Stimulated activated CD4-positive, alpha-beta T cell treated with anti-CD3 and anti-CD28 coated beads, TNF-alpha, amount 100 ng/mL, for 4 hours (primary cell): ENCODE measurements at places on chromosomes 3 and 15.

DNA sequence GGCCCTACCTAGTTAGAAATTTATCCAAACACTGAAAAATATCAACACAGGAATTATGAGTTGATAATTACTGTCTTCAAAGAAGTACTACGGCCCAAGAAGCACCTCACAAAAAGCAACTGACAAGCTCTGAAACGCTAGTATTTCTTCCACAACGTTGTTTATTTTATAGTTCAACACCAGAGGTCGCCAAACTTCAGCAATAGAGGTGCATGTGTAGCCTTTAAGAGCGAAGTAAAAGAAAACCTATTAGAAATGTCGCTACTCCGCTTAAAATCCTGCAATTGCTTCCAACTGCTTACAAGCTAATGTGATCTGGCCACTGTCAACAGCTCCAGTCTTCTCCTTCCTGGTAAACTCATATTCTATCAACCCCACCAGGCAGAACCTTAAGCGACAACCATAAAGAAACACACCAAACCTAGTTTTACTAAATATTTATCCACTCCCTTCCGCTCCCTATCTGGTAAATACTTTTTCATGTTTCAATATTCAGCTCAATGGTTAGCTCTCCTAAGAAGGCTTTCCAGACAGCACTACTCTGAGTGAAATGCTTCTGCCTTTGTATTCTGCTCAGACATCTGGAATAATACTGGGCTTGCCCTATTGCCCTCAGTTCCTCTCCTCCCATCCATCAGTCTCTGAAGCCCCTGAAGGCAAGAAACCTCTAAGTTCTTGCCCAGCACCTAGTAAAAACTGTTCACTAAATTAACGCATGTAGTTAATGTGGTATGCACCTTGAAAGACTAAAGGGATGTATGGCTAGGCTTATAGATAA lies 110.2 kb downstream of the NR1I2 start:
- DNase-seq = peak; percentile 13

DNA sequence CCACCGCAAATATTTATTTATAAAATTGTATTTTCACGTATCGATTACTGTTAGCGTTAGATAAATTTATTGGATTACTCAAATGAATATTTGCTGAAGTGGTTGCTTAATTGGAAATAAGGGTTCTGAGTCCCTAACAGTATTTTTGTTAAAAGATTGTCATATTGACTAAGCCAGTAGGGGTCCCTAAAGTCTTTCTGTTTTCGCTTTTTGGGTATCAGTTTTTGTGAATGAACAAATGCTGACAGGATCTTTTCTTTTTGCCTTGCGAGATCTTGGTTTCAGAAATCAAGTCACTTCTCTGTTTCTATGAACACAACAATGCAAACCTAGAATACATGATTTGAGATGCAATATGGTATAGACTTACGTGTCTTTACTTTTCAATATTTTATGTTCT lies 7.1 kb downstream of the RAD51 start:
- DNase-seq = no peak

DNA sequence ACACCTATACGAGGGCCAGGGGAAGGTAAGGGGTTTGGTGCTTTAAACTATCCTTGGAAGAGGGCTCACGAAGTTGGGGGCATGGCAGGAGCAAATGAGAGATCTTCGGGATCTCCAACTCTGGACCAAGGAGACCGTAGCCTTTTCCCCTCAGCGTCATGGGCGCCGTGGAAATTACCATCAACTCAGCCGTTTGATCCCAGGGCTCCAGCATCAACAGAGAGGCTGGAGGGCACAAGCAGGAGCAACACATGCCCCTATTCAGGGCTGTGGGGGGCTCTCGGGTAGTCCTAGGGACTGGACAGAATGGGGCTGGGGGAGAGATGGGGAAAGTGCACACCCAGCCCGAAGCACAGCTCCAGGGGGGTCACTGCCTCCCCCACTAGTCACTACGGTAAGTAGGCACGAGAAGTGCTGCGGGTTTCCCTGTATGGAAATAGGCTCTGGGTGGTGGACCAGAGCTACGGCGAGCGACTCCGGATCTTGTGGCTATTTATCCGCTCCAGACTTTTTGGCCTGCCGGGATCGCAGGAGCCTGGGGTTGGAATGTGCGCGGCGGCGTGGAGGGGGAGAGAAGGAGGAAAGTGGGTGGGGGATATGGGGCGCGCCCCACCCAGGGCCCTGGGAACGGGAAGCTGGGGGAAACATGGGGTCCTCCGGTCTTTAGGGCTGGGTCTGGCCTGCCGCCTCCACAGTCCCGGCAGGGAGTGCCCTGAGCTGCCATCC lies 539 bp upstream of the LAMB2 start:
- no peak for DNase-seq

- no peak for DNase-seq
Measured at GRCh38 chr3:189298469-189299375, 127.0 kb downstream of the TPRG1 start.

DNA sequence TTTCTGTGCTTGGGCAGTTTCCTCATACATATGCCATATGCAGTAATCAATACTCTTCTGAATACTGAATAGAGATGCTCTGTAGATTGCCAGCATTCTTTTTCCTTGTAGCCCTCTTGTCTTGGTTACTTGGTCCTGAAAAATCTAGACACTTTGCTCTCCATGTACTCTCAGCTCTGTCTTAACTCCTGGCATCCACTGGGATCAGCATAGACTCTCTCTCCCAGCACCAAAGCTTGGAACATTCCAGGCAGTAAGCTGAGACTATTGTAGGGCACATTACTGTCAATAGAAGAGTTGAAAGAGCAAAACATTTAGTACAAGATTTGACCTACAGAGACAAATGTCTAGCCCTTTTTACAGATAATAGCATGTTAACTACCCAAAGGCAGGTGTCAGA lies 1100.3 kb downstream of the TBL1XR1 start:
- no peak for DNase-seq

- DNase-seq = no peak
Measured at GRCh38 chr3:4340077-4340410, 36.9 kb downstream of the SETMAR start.

- no peak for DNase-seq
Measured at GRCh38 chr3:168044049-168044448, 51.7 kb downstream of the GOLIM4 start.

- no peak for DNase-seq
Measured at GRCh38 chr15:54502416-54503075, 524.3 kb downstream of the UNC13C start.

DNA sequence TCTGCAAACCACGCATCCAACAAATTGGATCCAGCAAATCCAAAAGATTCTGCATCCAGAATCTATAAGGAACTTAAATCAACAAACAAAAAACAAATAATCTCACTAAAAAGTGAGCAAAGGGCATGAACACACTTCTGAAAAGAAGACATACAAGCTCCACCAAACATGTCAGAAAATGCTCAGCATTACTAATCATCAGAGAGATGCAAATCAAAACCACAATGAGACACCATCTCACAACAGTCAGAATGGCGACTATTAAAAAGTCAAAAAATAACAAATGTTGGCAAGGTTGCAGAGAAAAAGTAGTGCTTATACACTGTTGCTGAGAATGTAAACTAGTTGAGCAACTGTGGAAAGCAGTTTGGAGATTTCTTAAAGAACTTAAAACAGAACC lies 21.6 kb upstream of the SLC25A36 start:
- no peak for DNase-seq

DNA sequence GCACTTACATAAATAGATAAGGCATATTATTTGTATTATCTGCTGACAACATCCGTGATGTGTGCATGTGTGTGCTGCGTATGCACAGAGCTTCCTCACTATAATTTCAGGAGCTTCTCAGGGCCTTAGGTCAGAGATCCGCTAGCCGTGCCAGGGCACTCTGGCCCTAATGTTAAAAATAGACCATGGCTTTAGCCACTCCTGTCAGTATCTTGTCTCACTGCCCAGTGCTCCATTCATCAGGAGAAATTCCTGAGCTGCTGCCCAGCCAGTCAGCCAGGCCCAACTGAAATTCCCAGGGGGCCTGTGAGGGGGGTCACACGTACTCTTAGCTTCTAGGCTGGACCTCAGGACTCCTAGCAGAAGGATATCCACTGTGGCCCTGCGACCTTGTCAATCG lies 70.0 kb upstream of the ABHD2 start:
- no peak for DNase-seq

- peak; percentile 32 for DNase-seq
Measured at GRCh38 chr3:58630076-58630709, 36.4 kb downstream of the FAM3D start.

DNA sequence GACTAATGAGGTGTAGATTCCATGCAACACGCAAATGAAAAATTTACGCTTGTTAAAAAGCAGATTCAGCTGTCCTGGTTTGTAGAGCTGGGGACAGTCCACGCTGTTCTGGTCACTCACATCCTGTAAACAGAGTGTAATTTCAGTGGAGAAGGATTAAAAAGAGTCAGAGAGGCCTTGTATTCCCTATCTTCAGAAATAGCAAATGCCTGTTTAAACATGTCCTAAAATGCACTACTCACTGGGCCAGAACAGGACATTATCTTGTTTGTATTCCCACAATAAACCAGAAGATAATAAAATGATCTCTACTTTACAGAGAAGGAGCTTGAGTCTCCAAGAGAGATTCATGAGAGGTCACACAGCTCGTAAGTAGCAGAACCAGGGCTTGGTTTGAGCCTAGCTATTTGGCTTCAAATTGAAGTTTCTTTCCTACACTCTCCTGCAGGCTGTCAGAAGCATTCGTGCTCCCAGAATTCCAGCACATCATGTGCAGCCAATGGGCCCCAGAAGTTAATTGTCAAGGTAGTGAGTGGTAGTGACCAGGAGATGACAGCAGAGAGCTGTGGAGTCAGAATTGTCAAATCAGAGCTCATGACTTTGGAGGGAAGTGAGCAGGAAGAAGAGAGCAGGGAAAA lies 242.5 kb downstream of the ATP8B4 start:
- no peak for DNase-seq

DNA sequence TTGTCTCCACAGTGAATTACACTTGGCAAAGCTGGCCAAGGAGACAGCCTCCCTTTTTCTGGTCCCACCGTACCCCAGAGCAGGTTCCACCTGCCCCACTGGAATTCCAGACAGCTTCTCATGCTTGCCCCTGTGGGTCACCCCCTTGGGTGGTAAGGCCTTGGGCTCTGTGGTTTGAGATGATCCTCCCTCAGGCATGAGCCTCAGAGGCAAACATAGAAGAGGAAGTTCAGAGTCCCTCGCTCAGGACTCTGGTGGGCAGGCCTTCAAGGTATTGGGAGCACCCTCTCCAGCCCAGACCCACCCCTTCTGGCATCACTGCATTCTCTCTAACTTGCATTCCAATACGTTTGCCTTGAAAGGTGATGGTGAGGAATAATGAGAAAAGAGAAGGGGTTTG lies 17.6 kb upstream of the UBA7 start:
- no peak for DNase-seq

- DNase-seq = no peak
Measured at GRCh38 chr3:55000953-55001352, 73.1 kb upstream of the LRTM1 start.

GRCh38 chr15:89143503-89144162 lies 55.4 kb downstream of the ABHD2 start:
- no peak for DNase-seq

DNA sequence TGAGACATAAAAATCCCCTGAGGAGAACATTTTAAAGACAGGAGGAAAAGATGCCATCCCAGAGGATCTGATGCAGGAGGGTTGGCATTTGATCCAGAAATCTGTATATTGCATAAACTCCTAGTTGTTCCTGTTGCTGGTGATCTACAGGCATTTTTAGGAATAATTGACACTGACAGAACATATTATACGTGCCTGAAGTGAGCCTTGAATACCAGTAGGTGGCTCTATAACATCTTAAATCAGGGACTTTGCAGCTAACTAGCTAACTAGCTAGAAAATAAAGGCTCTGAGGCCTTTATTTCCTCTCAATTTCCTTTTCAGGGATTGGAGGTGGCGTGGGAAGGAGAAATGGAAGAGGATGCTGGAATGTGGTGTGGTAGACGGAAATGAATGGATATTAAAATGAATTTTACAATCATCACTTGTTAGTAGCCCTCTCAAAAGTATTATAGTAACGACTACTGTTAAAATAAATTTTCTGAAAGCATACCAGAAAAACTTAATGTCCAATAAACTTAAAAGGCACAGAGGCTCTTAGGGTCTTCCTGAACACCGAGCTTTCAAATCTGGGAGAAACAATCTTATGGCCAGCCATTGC lies 73.8 kb upstream of the ZBED2 start:
- no peak for DNase-seq

DNA sequence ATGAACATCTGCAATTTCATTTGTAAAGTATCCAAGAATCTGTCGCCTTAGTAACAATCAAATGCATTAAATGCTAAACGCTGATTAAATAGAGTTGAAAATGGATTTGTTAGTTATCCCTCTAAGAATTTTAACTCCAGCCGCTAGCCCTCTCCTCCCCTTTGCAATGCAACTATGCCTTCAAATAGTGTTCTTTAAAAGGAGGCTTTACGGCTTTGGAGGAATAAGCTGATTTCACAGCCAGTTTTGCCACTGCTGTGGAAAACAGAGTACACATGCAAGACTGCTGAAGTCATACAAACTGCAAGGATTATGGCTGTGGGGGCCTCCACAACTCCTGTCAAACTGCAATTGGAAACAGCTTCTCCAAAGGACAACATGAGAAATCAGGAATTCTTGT lies 89.2 kb downstream of the CERS3 start:
- DNase-seq = no peak

DNA sequence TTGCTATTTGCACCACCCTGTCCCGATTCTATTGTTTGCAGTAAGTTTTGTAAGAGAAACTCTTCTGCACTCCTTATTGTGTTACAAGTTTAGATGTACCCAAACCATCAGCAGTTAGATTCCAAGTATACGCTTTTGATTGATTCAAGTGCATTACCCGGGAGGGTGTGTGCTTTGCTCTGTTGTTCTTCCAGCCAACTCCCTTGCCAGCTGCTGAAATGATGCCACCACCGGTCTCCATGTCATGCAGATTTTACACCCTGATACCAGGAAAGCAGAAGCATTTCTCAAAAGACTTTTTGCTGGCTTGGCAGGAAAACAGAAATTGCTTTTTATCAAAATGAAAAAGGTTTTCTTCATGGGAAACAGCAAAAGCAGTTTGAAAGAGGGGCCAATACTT lies 1006.6 kb upstream of the CFAP20DC start:
- DNase-seq = no peak

- no peak for DNase-seq
Measured at GRCh38 chr15:58267051-58267450, 128.9 kb downstream of the AQP9 start.

DNA sequence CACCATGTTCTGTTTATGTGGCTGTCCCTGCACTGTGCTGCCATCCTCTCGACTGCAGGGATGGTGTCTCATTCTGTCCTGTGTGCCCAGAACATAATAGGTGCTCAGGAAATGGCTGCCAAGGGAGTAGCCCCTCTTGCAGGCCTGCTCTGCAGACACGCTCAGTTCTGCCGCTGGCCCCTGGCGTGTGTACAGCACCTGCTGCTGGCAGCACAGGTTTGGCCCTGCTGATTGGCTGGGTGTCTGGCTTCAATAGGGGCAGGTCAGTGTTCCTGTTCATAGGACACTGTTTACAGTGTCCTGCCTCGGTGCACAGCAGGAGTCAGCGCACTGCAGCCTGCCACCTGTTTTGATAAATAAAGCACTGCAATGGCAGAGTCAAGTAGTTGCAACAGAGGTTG lies 146.9 kb downstream of the DNAJB8 start:
- no peak for DNase-seq

- peak; percentile 55 for DNase-seq
Measured at GRCh38 chr3:186614597-186615483, 2.0 kb downstream of the AHSG start.
